HFF-Myc (cell line): ENCODE measurements at places on chromosomes 2 and 18.

- no peak for DNase-seq
Measured at GRCh38 chr2:102703748-102704147, 58.1 kb upstream of the TMEM182 start.

GRCh38 chr18:22705328-22705727 lies 227.8 kb upstream of the RBBP8 start:
- no peak for DNase-seq

- no peak for DNase-seq
Measured at GRCh38 chr2:198641161-198641560, 816.6 kb downstream of the SATB2 start.

GRCh38 chr2:71879509-71880184 lies 268.0 kb downstream of the CYP26B1 start:
- DNase-seq: no peak

DNA sequence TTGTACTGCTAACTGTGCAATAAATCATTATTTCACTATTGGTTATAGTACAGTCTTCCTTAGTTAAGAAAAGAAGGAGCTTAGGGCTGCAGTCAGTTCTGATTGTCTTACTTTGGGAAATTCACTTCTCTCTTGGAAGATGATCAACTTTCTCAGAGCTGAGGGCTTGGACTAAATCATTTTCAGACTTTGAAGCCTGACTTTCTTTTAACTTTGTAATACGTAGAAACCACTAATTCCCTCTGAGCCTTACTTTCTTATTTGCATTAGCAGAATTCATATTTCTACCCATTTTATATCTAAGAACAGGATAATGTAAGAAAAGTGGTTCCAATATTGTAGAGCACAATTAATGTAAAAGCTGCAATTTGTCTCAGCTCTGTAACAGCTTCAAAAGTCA lies 386.4 kb downstream of the TRIB2 start:
- no peak for DNase-seq

DNA sequence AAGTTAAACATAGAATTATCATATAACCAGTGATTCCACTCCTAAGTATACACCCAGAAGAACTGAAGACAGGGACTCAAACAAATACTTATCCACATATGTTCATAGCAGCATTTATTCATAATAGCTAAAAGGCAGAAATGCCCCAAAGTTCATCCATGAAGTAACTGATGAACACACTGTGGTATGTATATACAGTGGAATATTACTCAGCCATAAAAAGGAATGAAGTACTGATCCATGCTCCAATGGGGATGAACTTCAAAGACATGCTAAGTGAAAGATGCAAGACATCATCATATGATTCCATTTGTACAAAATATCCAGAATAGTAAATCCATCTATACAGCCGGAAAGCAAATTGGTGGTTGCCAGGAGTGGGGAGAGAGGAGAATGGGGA lies 157.5 kb downstream of the LAMA1 start:
- DNase-seq: no peak

- no peak for DNase-seq
Measured at GRCh38 chr2:202703091-202703490, 68.3 kb downstream of the FAM117B start.

- DNase-seq: no peak
Measured at GRCh38 chr2:11861044-11861443, 114.6 kb downstream of the LPIN1 start.

GRCh38 chr18:9410515-9410914 lies 64.8 kb upstream of the RALBP1 start:
- no peak for DNase-seq

GRCh38 chr18:35890323-35890722 lies 82.2 kb upstream of the RMP24 start:
- DNase-seq: no peak

DNA sequence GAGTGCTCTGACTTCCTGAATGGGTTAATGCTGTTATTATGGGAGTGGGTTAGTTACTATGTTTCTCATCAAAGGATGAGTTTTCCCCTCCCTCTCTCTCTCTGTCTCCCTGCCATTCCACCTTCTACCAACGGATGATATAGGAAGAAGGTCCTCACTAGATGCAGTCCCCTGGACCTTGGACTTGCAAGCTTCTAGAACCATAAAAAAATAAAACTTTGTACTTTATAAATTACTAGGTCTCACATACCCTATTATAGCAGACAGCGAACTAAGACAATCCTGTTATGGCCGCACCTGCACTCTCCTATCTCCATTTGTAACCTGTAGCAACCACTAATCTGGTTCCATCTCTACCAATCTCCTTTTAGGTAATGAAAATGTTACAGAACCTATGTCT lies 564.9 kb downstream of the CNTNAP5 start:
- no peak for DNase-seq

GRCh38 chr2:587087-587960 lies 89.9 kb downstream of the TMEM18 start:
- no peak for DNase-seq

- DNase-seq: no peak
Measured at GRCh38 chr2:105797298-105797819, 52.6 kb downstream of the NCK2 start.

DNA sequence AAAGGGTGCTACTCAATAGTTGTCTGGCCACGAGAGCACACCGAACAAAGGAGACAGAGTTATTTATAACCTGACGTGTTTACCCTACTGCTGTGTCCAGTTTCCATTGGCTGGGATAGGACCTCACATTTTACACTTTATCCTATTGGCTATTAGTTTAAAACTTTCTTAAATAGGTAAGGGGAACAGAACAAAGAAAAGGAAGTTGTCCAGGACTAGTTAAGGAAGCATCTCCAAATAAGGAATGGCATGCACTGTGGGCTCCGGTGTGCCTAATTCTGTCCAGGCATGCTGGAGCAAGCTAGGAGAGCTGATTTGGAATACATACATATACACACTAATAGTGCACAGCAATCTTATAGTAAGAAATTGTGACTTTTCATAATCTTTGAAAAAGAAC lies 72.2 kb downstream of the CAB39 start:
- DNase-seq: no peak

DNA sequence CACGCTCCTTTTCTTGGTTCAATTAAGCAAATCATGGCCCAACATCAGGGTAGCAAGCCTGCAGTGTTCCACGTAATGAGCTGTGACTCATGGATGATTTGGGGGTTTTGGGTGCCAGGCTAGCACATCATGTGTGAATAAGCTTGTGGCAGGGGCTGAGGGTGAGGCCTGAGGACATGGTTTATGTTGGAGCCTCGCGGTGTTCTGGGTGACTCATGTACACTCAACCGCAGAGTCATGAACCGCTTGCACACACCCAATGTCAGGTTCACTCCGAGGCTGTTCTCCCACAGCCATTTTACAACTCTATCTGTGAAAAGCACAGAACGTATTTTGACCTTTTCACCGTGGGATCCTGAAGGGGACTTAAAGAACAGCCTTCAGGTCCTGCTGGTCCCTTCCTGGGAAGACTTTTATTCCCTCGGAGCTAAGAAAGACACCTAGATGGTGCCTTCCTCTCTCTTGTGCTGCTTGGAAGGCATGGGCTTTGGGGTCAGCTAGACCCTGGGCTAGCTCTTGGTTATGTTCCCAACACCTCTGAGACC lies 139.9 kb upstream of the ZEB2 start:
- no peak for DNase-seq

- DNase-seq: no peak
Measured at GRCh38 chr2:98161186-98161585, 74.2 kb downstream of the VWA3B start.

GRCh38 chr2:168602846-168603401 lies 146.9 kb downstream of the CERS6 start:
- no peak for DNase-seq

GRCh38 chr2:2901384-2902345 lies 476.0 kb downstream of the EIPR1 start:
- no peak for DNase-seq

DNA sequence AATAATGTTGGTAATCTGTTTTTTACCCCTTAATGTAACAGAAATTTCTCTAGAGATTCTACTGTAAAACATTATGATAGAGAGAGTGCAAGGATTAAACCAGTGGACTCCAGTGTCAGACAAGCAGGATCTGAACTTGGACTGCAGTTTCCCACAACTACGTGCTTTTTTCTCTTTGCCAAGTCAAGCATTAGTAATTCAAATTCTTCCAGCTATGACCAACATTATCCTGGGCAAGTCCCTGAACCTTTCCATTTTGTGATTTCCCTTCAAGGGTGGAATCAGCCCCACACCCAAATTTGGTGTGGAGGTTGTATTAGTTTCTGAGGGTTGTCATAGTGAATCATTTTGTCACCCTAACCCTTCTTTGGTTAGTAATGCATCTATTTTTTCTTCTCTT lies 482.0 kb downstream of the ZNF516 start:
- no peak for DNase-seq

DNA sequence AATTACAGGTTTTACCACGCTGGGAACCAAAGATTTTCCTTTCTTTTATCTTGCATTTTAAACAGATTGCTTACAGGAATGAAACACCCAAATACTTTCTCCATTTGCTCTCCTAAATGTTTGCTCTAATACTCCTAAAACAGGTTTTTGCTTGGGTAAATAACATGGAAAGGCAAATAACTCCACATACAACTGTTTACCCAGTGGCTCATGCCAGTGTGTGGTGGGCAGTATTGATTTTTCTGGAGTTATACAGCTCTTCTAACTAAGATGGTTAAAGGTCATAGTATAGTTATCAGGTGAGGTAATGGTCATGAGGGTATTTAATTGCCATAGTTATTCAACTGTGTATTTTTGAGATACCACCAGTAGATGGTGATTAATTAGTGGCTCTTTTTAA lies 61.2 kb upstream of the RAB27B start:
- DNase-seq: no peak

GRCh38 chr2:189676471-189676870 lies 2.0 kb downstream of the ANKAR start:
- DNase-seq: no peak

GRCh38 chr2:61295981-61296380 lies 134.0 kb downstream of the C2orf74 start:
- DNase-seq: no peak

DNA sequence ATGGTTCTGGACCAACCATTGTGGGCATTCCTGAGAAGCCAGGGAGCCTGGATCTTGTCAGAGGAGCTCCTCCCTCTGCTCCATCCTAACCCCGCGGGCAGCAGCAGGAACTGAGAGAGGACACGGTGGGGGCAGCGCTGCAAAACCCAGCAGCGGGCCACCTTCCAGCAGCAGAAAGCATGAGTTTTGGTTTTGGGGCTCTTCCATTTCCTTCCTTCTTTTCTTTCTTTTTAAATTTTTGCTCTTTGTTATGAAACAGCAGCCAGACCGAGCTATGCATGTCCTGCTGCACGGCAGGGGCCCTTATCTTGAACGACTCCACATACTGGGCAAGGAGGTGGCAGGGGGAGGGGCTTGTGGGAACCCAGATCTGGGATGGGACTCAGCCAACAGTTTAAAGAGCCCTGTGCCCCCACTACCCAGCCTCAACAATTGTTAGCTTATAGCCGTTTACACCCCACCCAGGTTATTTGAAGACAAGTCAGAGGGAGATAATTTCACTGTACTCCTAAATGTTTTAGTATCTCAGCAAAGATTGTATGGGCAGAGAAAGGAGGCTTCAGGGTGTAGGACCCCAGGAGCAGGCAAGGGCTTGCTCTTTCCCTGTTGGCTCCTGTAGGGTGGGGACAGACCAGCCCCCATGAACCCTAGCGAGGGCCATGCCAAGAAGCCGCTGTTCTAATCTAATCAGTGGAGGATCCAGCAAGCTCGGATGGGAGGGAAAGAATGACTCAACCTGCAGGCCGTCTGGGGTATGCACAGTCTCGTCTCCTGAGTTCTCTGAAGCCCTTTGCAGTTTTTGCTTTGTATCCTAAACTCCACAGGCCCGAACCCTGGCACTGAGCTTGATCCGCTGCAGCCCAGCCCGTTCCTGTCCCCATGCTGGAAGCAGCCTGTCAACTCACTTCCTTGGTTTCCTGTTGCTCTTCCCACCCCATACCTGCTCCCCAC lies 75.3 kb downstream of the LRRFIP1 start:
- no peak for DNase-seq

- no peak for DNase-seq
Measured at GRCh38 chr2:27370816-27371620, 602 bp downstream of the SNX17 start.

DNA sequence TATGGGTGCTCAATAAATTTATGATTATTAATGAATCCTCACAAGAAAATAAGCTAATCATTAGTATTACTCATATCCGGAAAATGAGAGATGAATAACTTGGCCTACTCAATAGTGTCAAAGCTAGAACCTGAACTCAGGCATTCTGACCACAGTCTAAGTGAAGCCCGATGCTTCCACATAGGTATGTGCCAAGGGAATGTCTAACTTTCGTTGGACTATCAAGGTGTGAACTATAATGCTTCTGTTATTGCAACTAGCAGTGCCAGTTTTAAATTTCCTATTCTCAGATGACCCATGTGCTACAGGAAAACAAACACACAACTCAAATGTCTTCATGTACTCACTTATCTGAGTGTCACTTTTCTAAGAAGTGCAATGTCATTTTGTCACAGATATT lies 1.8 kb downstream of the BARD1 start:
- DNase-seq: no peak

- no peak for DNase-seq
Measured at GRCh38 chr18:71403501-71403900, 1114.7 kb downstream of the SOCS6 start.

DNA sequence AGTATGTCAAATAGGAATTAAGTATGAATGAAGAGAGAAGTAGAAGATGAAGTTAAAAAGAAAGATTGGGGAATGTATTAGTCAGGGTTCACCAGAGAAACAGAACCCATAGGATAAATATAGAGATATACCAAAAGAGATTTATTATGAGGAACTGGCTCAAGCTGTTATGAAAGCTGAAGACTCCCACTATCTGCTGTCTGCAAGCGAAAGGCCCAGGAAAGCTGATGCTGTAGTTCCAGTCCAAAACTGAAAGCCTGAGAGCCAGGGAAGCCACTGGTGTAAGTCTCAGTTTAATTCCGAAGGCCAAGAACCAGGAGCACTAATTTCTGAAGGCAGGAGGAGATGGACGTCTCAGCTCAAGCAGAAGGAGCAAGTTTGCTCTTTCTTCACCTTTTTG lies 200.9 kb upstream of the FN1 start:
- no peak for DNase-seq

DNA sequence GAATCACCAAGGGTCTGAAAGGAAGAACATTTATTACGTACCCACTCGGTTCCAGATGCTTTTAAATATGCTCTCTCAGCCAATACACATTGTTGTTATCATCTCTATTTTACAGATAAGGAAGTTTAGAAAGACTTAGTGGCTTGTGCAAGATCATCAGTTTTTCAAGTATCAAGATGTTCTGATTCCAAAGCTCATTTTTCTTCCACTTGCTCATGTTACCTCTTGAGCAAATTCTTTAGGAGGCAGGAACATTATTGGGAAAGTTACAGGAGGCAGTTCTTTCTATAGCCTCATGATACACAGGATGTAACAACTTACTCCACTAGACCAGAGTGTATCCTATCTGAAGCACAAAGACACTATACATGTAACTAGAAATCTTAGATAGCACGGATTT lies 65.0 kb upstream of the MMADHC start:
- no peak for DNase-seq

- no peak for DNase-seq
Measured at GRCh38 chr18:77560341-77560992, 310.8 kb downstream of the GALR1 start.
